ENCODE measurements at places on chromosomes 5 and 9.

- DNase-seq: no peak
Observed at GRCh38 chr9:127021664-127022363, 100.6 kb downstream of the ANGPTL2 start.

DNA sequence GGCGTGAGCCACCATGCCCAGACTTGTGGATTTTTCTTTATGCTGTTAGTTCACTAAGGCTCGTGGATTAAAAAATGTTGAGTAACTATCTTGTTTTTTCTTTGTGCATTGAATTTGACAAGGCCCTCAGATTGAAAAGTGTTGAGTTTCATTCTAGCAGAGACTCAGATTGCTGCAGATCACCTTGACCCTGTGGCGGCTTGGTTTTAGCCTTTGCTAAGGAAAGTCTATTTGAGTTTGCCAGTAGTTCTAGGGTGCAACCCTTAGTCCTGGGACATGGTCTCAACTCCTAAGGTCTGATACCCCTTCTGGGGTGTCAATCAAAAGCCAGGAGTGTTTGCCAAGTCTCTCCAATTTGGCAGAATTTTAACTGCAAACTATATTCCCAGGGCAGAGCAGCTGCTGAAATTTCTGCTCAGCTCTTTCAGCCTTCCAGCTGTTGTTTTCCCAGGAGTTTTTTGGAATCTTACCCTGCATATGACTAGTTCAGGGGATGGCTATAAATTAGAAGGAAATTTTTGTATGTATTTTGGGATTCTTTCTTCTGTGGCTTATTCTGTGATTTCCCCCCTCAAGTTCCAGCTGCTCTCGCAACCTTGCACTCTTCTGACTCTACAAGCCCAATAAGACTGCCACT, 84.3 kb upstream of the HAND1 start:
- no peak for DNase-seq

- DNase-seq: no peak
Observed at GRCh38 chr5:6611334-6612256, 21.2 kb downstream of the NSUN2 start.

DNA sequence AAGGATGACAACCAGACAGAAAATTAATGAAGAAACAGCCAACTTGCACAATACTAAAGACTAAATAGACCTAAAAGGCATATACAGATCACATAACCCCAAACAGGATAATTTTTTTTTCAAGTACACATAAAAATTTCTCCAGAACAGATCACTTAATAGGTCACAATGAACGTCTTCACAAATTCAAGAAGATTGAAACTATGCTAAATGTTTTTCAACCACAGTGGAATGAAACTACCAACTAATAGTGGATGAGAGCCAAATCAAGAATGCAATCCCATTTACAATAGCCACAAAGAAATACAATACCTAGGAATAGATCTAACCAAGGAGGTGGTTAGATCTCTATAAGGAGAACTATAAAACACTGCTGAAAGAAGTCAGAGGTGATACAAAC, 145.8 kb downstream of the TMEM232 start:
- DNase-seq: no peak

- DNase-seq: peak; percentile 57
Observed at GRCh38 chr9:105114318-105114717, 130.1 kb upstream of the SLC44A1 start.

- no peak for DNase-seq
Observed at GRCh38 chr5:65073250-65073661, 304.5 kb downstream of the CWC27 start.

- DNase-seq: no peak
Observed at GRCh38 chr9:129776566-129776937, 23.7 kb upstream of the PTGES start.

DNA sequence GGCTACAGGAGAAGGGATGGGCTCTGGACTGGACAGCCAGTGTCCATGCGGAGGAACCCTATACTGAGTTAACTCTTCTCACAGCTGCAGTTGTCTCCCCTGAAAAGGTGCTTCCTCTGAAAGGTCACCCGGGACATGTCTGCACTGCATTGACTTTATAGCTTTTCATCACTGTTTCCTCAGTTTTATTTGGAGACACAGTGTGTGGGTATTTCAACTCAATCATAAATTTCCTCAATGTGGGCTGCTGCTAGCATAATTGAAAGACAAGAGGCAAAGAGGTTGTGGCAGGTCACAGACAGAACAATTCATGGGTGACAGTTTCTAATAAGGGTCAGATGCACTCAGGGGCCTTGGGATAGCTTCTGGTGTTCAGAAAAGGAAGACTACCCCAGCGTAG, 336.8 kb downstream of the KDM4C start:
- DNase-seq: no peak

DNA sequence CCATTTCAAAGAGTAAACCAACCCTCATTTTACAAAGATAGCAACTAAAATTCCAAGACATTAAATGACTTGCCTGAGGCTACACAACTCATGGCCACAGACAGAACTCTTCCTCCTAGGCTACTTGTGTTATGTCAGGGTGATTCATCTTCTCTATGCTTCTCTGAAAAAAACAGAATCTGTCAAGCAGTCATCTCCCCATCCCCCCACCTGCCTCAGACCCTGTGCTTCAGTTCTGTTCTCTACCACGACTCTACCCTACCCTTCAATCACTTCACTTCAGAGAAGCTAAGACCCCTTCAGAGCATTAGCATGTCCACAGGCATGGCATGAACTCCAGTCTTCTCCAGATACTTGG, 277.7 kb upstream of the PTGER4 start:
- no peak for DNase-seq

GRCh38 chr5:9302218-9302617, 243.7 kb downstream of the SEMA5A start:
- DNase-seq: no peak

DNA sequence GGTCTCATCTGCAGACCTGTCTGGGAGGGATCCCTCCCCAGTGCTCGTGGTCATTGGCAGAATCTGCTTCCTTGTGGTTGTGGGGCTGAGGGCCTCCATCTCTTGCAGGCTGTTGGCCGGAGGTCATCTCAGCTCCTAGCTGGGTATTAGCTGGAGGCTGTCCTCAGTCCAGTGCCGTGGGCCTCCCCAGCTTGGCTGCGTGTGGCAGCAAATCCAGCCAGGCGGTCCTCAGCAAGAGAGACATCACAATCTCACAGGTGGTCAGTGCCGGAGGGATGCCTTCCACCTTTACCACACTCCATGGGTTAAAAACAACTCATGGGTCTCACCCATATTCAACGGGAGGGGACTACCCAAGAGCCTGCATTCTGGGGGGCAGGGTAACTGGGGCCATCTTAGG, 155.5 kb downstream of the RXRA start:
- no peak for DNase-seq

DNA sequence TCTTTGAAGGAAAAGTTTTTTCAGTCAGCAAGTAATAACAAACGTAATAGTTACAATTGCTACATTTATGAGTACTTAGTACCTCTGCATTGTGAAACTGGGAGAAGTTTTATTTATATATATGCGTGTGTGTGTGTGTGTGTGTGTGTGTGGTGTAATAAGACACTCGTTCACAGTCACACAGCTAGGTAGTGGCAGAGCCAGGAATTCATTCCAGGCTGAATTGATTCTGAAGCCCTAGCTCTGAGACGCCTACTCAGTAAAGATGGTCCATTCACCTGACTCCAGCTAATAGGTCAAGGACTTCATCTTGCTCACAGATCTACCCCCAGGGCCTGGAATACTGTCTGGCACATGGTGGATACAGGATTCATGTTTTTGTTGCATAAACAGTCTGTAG, 13.6 kb upstream of the CAST start:
- DNase-seq: no peak

DNA sequence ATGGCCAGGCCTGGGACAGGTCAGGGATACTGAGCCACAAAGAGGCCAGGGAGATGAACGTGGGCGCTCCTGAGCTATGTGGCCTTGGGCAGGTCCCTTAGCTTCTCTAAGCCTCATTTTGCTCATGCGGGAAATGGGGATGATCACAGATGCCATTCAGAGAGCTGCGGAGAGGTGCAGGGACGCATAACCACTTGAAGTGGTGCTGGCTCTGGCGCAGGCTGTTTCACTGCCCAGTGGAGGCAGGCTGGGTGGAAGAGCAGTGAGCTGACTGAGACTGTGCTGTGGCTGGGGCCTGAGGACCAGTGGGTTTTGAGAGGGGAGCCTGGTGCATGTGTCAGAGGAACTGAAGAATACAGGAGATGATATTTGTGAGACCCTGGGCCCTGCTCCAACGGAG, 18.4 kb downstream of the CXXC5 start:
- no peak for DNase-seq

- DNase-seq: no peak
Observed at GRCh38 chr5:149537374-149537975, 13.8 kb downstream of the CSNK1A1 start.

DNA sequence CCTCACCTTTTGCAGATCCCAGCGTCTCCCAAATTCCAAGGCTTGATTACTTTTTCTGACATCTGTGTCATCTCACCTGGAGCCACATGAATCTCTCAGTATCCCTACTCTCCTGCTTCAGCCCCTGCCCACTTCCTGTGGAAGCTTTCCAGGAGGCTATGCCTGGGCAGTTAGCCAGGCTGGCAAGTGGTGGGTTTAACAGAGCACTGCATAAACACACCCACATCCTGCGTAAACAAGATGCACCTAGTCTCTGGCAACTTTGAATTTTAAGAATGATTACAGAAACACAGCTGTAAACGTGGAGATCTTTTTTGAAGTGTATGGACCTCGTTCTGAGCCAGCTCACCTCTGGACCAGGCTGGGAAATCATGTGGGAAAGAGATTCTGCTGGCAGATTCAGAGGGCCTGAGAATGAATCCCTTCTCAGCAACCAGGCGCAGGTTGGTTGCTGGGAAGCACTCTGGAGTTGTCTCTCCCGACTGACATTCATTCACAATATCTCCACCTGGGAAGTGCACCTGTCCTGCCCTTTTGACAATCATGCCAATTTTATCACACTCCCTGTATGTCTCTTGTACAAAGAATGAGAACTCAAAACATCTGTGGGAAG, 55.7 kb upstream of the FANCC start:
- no peak for DNase-seq

- DNase-seq: no peak
Observed at GRCh38 chr5:96220610-96221390, 212.2 kb downstream of the PCSK1 start.

DNA sequence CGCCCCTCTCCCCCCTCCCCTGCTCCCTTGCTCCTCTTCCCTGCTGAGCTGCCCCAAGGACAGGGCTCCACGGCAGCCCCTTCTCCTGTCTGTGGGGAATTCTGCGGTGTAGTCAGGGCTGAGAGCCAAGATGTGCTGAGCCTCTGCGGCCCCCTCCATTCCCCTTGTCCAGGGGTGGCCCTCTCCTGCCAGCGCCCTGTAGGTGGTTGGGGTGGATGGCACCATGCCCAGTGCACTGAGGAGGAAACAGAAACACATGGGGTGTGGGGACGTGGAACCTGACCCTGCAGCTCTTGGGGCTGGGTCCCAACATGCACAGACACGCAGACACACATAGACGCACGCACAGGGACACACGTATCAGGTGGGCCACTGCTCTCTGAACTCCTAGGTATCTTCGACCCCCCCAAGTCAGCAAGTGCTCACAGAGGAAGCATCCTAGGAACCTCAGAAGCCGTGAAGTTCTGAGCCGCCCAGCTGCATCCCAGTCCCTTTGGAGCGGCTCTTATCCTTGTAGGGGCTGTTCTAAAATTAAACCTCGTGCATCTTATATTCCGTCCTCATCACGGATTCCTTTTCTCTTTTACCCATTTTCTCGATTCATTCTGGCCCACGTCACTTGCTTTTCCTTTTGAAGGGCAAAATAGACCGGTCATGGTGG, 64.8 kb downstream of the HMCN2 start:
- DNase-seq: no peak

GRCh38 chr5:34897646-34898045, 17.7 kb downstream of the RAD1 start:
- no peak for DNase-seq

DNA sequence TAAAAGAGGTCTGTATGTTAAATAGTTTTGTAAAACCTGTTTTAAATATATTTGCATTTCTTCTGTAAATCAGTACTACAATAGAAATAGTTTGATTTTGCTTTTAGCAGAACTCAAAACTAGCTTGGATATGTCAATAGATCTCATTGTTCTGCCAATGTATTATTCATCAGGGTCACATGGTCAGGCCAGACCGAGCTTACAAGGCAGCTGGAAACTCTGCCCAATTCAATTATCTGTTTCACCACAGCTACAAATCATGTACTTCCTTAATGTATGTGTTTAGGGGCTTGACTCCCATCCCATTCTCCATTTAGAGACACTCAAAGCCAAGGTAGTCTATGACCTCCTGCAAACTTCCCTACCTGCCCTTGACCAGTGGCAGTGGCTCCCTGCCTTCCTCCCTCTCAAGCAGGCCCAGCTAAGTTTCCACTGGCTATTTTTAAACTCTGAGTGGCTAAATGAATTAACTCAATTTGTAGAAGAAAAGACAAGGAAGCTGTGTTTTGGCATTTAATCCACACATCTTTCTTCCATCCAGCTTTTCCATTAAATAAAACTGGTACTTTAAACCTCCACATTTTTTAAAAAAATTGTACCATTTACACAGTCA, 46.4 kb upstream of the SELENOP start:
- DNase-seq: no peak

- DNase-seq: peak; percentile 81
Observed at GRCh38 chr5:181190711-181191525, 14.1 kb downstream of the TRIM7 start.

GRCh38 chr9:105198865-105199264, 45.6 kb upstream of the SLC44A1 start:
- no peak for DNase-seq
